Left kidney (tissue), 8 donors: ENCODE measurements at places on chromosomes 5 and 9. TPM values are rescaled to one million over a fixed set of nuclear protein-coding genes. Genes with fewer than 3 reads are reported as not detected.

DNA sequence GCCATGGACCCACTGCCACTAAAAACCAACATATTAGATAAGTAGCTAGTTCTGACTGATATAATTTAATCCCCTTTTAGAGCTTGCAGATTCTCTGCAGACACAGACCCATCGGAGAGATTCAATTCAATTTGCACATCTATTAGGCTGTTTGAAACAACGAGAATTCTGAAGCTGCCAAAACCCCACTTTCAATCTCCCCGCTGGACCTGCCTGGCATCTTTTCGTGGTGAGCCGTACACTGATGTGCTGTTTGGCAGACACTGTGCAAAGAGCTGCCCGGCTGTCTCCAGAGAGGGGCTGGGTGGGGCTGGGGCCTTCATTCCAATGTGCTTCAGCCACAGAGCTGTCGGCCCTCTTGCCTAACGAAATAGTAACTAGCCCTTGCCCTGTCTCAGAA is 42.1 kb upstream of the FAM240B start:
- no peak for DNase-seq

GRCh38 chr9:76866689-76867088 is 39.2 kb downstream of the PRUNE2 start:
- no peak for DNase-seq

DNA sequence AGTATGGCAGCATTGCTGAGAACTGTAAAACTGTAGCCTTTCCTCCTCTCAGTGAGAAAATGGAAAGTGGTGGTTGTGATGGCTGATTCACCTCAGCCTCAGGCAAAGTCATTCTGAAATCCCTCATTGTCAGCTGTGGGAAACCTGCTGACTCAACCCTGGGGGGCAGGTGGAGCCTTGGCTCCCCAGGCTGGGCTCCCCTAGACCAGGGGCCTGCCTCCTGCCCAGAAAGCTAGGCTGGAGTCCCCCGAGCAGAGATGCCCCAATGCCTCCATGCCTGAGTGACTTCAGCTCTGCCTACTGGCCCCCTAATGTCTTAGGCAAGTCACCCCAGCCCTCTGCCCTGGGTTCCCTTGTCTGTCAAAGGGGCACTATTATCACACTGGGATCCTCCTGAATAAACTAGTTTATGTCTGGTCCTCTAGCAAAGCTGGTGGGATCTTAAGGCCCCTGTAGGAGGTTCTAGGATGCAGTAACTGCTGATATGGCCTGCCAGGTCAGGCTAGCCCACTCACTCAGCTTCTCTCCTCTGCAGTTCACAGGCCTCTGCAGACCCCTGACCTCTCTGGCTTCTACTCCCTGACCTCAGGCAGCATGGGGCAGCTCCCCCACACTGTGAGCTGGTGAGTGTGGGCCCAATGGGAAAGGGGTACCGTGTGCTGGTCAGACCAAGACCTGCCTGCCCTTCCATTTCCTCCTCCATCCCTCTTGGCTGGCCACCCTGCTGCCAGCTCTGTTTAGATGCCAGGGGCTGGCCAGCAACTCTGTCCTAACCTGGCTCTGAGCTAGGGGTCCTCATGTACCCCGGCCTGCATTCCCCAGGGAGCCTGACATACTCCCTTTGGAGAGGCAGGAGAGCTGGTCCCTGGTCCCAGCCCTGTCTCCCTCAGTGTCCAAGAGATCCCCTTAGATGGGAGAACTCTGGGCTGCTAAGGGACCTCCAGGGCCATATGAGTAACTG is 24.2 kb downstream of the TCF7 start:
- DNase-seq = no peak

GRCh38 chr5:102529447-102529846 is 30.6 kb upstream of the SLCO6A1 start:
- DNase-seq = no peak

GRCh38 chr5:107248066-107248695 is 422.6 kb downstream of the EFNA5 start:
- DNase-seq = no peak

DNA sequence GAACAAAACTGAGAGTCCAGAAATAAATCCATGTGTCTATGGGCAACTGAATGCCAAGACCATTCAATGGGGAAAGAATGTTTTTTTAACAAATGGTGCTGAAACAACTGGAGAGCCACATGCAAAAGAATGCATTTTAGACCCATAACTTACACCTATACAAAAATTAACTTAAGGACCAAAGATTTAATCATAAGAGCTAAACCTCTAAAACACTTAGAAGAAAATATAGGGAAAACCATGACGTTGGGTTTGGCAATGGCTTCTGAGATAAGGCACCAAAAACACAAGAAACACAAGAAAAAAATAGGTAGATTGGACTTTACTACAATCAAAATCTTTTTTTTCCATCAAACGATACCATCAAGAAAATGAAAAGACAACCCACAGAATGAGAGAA is 48.4 kb upstream of the ANKRD33B start:
- DNase-seq = no peak

Gene SOX30
- 0.50 TPM for polyA plus RNA-seq

Gene EIF4EBP3
- 10.5 TPM for polyA plus RNA-seq

Gene PDLIM4
- 11.1 TPM for polyA plus RNA-seq

Gene CA9
- 0.58 TPM for polyA plus RNA-seq
